CD8-positive, alpha-beta memory T cell (primary cell): ENCODE measurements at places on chromosomes 16 and 17. TPM values are rescaled to one million over a fixed set of nuclear protein-coding genes. Genes with fewer than 3 reads are reported as not detected.

DNA sequence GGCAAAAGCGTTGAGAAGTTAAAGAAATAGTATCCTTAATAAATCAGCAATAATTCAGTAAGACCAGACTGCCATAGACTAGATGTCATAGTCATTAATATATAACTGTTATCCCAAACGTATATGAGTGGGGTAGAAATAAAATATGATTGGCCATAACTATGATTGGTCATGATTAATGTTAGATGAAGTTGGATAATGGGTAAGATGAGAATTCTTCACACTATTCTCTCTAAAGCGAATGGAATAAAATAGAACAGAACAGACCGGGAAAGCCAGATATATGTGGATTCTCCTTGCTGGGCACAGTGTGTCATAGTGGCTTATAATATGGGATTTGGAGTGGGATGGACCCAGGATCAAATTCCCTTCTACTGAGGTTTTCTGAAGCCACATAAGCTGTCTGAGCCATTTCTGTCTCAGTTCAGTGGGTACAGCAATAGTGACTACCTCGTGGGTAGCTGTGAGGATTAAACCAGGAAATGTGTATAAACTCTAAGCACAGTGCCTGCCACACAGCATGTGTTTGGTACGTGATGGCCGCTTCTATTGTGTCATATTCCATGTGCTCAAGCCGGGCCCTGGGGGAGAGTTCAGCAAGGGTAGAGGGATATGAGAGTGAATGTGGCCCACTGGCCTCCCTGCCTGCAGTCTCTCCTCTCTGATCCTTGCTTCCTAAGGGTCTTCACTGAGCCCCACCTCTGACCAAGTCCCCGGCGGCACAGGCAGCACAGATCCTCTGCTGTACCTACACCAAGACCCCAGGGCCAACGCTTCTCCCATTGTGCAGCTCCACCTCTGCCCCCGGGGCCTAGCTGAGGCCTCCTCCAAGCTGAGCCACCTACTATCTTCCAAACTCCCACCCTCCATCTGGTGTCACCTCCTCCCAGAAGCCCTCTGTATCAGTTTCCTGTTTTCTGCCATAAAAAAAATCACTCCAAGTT is 3.7 kb downstream of the CETP start:
- H3K4me3 ChIP-seq = no peak overlapping the region
- H3K36me3 ChIP-seq = no peaks in the 10 kb centered on the region
- peaks cover 21% of the 10 kb centered on the region for H3K4me1 ChIP-seq
- H3K27me3 ChIP-seq = no peaks in the 10 kb centered on the region

- peaks cover 3% of the 10 kb centered on the region for H3K27me3 ChIP-seq
- no peak overlapping the region for H3K4me3 ChIP-seq
- no peak for DNase-seq
- H3K4me1 ChIP-seq = no peaks in the 10 kb centered on the region
Measured at GRCh38 chr17:72219137-72219823, 98.5 kb downstream of the SOX9 start.

GRCh38 chr16:71283612-71284011 is 5.6 kb downstream of the CMTR2 start:
- H3K36me3 ChIP-seq = peaks cover 25% of the 10 kb centered on the region
- no peak for DNase-seq
- no peak overlapping the region for H3K27ac ChIP-seq
- H3K4me1 ChIP-seq = peaks cover 11% of the 10 kb centered on the region
- no peak overlapping the region for H3K4me3 ChIP-seq

CHAD gene
- total RNA-seq = not detected

RND2 gene
- 0.22 TPM for total RNA-seq

DNA sequence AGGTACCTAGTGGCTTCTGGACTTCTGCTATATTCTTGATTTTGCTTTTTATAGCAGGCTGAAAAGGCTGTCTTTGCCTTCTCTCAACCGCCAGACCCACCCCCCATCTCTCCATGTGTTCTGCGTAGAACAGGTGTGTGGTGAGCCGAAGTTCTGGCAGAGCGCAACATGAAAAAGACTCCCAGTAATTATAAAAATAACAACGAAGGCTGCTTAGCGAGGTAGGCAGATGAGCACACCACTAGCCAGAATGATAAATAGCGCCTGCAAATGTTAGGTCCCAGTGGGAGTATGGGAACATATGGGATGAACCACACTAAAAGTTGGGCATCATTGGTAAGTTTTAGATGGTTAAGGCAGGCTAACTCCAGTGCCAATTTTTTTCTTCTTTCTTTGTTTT is 14.0 kb upstream of the RBFOX1 start:
- H3K27ac ChIP-seq = no peak overlapping the region
- H3K36me3 ChIP-seq = no peaks in the 10 kb centered on the region
- H3K4me1 ChIP-seq = no peaks in the 10 kb centered on the region
- no peaks in the 10 kb centered on the region for H3K27me3 ChIP-seq

SSTR5 gene
- total RNA-seq = not detected

GRCh38 chr17:15334266-15334665 is 7.1 kb downstream of the TEKT3 start:
- no peak overlapping the region for H3K4me3 ChIP-seq
- H3K36me3 ChIP-seq = no peaks in the 10 kb centered on the region
- DNase-seq = no peak
- no peaks in the 10 kb centered on the region for H3K4me1 ChIP-seq

DNA sequence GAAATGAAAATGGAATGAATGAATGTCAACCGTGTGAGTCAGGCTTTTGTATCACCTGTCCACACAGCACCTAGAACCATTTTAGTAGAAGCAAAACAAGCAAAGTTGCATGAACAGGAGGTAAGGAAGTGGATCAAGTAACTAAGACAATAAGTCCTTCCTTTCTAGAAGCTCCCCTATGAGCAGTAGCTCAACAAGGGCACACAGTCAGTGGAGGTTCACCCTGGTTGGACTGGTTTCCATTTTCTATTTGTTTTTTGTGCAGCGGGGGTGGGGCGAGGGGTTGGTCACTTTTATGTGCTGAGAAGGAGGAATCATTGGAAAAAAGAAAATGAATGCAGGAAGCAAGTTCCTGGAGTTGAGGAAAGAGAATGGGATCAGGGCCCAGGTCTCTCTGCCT is 4.0 kb upstream of the HSBP1 start:
- no peaks in the 10 kb centered on the region for H3K36me3 ChIP-seq
- DNase-seq = no peak
- peaks cover 12% of the 10 kb centered on the region for H3K4me1 ChIP-seq
- H3K27me3 ChIP-seq = no peaks in the 10 kb centered on the region

DNA sequence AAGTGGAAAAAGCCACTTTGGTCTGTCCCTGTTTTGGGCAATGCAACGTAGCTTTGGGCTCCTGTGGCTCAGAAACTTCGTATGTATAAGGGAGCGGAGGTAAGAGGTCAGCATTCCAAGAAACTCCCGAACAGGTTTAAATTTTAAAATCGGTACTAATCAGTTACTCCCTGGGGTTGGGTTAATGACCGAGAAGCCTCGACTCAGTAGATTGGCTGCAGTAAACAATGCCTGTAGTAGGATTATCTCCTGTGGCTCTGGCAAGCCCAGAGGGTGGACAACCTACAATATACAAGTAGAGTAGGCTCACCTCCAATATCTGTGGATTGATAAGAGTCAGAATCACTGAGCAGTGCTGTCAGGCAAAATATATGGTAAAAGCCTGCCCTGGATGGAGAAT is 1.6 kb upstream of the GNA13 start:
- DNase-seq = no peak
- H3K4me1 ChIP-seq = peaks cover 23% of the 10 kb centered on the region
- no peaks in the 10 kb centered on the region for H3K27me3 ChIP-seq

DNA sequence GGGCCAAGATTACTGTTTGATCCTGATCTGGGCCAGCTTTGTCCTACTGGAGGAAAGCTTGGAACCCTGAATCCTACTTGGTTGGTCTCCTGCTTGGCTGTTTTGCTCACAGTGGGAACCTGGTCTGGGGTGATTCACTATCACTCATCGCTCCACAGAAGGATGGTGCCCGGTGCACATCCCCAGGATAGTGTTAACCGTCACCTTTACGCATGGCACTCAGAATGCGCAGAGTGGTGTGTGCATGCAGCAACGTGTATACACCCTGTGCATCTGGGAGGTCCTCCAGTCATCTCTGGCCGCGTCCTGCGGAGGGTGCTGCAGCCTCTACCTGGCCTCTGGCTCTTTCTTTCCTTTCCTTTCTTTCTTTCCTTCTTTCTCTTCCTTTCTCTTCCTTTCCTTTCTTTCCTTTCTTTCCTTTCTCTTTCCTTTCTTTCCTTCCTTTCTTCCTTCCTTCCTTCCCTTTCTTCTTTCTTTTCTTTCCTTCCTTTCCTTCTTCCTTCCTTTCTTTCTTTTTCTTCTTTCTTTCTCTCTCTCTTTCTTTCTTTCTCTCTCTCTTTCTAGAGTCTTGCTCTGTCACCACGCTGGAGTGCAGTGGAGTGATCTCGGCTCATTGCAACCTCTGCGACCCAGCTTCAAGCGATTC is 13.1 kb downstream of the SOCS3 start:
- no peaks in the 10 kb centered on the region for H3K36me3 ChIP-seq
- no peak overlapping the region for H3K4me3 ChIP-seq
- no peak overlapping the region for H3K27ac ChIP-seq
- peaks cover 76% of the 10 kb centered on the region for H3K4me1 ChIP-seq
- DNase-seq = no peak

GRCh38 chr17:73118139-73118538 is 25.7 kb upstream of the SLC39A11 start:
- no peak overlapping the region for H3K27ac ChIP-seq
- H3K4me3 ChIP-seq = no peak overlapping the region
- H3K27me3 ChIP-seq = no peaks in the 10 kb centered on the region
- H3K4me1 ChIP-seq = no peaks in the 10 kb centered on the region

GRCh38 chr16:86307514-86307903 is 202.8 kb upstream of the FOXF1 start:
- H3K27ac ChIP-seq = no peak overlapping the region
- DNase-seq = no peak
- H3K36me3 ChIP-seq = no peaks in the 10 kb centered on the region
- H3K4me1 ChIP-seq = no peaks in the 10 kb centered on the region

- H3K27me3 ChIP-seq = no peaks in the 10 kb centered on the region
- no peak overlapping the region for H3K4me3 ChIP-seq
Measured at GRCh38 chr16:85372627-85373372, 240.3 kb upstream of the GSE1 start.
